ENCODE measurements at places on chromosomes 12 and 14. TPM values are rescaled to one million over a fixed set of nuclear protein-coding genes. Genes with fewer than 3 reads are reported as not detected.

The MYO1H gene
- not detected for total RNA-seq

The TMTC1 gene
- total RNA-seq = 159 TPM

The ATL1 gene
- 7.4 TPM for total RNA-seq

The ACVRL1 gene
- 0.52 TPM for total RNA-seq

The MYBPC1 gene
- total RNA-seq = 1.4 TPM
